ENCODE measurements at places on chromosomes 6 and 20. TPM values are rescaled to one million over a fixed set of nuclear protein-coding genes. Genes with fewer than 3 reads are reported as not detected.

GRCh38 chr20:33229843-33230242 lies 6.0 kb upstream of the BPIFA1 start:
- no peak for DNase-seq

Gene FLRT3
- 11.8 TPM for total RNA-seq

DNA sequence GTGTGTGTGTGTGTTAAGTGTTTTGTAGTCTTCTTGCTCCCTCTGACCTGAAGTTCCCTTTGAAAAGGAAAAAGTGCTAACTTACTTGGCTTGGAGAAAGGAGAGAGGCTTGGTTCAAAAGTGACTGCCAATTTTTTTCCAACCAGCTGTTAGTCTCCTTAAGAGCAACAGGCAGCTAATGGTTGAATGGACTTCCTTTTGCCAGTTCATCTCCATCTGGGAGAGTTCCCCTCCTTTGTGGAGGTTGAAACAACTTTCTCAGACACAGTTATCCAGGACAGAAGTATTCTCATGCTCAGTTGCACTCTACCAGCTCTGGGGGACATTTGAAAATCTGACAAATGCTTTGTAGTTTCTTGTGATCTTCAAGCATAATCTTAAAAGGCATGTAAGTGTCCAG lies 4.5 kb downstream of the RIPOR2 start:
- DNase-seq, result no peak

- no peak for DNase-seq
Measured at GRCh38 chr20:25040438-25040831, 17.5 kb downstream of the ACSS1 start.

DNA sequence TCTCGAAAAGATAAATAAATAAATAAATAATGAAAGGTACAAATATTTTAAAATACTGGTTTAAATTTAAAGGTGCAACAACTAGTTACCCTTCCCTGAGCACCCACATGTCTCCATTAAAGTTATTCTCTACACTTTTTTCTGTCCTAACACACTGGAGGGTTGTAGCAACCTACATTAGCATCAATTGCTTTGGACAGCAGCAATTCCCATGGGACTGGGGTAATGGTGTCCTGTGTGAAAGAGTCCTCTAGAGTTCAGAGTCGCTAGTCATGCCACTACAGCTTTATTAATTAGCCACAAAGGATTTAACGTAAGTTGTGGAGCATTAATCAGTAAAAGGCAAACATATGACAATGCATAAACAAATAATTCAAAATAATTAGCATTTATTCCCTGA lies 14.1 kb upstream of the CD24 start:
- DNase-seq, result no peak

Gene GRM1
- total RNA-seq, result not detected

Gene C20orf96
- 1.1 TPM for total RNA-seq

Gene TMEM74B
- total RNA-seq, result 1.1 TPM

DNA sequence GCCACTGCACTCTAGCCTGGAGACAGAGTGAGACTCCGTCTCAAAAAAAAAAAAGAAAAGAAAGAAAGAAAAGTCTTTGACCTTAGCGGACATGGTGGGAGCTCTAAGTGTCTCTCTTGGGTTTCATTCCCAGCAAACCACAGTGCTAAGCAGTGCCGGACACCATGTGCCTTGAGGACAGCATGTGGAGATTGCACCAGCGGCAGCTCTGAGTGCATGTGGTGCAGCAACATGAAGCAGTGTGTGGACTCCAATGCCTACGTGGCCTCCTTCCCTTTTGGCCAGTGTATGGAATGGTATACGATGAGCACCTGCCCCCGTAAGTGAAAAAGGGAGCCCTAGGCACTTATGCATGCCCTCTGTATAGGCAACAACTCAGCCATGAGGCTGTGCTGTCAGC lies 79.4 kb downstream of the GFRA4 start:
- no peak for DNase-seq

- DNase-seq, result no peak
Measured at GRCh38 chr6:157621406-157621805, 201.6 kb upstream of the SNX9 start.

DNA sequence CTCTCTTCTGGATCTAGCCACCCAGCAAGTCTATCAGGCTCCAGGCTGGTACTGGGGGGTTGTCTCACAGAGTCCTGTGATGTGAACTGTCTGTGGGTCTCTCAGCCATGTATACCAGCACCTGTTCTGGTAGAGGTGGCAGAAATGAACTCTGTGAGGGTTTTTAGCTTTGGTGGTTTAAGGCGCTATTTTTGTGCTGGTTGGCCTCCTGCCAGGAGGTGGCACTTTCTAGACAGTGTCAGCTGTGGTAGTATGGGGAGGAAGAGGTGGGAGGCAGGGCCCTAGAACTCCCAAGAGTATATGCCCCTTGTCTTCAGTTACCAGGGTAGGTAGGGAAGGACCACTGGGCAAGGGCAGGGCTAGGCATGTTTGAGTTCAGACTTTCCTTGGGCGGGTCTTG lies 75.8 kb downstream of the SNAP91 start:
- no peak for DNase-seq

- DNase-seq, result no peak
Measured at GRCh38 chr6:83430611-83431544, at the start of gene ME1. ME1 (minus strand) TSS chr6:83431051; CDS start chr6:83430954, 97 bp downstream.

- no peak for DNase-seq
Measured at GRCh38 chr6:46056906-46057529, 41.4 kb upstream of the CLIC5 start.

GRCh38 chr6:128204616-128205015 lies 303.8 kb upstream of the THEMIS start:
- DNase-seq, result no peak

All from esophagus squamous epithelium (tissue), 5 donors.